Suppressor macrophage treated with lipopolysaccharide for 4 hours (primary cell): ENCODE measurements at places on chromosomes 1 and 21.

DNA sequence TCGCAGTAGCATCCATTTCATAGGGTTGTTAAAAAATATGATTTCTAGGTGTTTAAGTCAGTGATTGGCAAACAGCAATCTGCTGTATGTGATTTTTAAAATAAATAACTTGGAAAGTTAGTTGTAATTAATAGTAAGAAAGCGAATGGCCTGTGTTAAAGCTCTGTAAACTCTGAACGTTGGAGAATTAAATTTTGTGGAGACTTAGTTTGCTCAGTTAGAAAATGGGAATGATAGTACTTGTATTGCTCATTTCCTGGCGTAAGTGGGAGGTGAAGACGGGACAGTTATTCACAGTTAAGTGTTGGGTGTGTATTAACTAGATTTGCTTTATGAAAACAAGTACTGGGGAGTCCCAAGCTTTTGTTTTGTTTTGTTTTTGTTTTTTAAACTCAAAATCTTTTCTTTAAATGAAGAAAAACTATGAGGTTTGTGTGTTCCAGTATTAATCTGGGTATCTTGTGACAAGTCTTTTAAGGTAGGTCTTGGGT, 995 bp downstream of the CACYBP start:
- DNase-seq: peak; percentile 25

GRCh38 chr1:65207317-65207716, 59.3 kb downstream of the AK4 start:
- DNase-seq: no peak

- peak; percentile 16 for DNase-seq
These were observed 179.2 kb downstream of the ATG4C start for GRCh38 chr1:62962901-62963776.

- no peak for DNase-seq
These were observed 38.9 kb downstream of the DMAP1 start for GRCh38 chr1:44251989-44252671.

DNA sequence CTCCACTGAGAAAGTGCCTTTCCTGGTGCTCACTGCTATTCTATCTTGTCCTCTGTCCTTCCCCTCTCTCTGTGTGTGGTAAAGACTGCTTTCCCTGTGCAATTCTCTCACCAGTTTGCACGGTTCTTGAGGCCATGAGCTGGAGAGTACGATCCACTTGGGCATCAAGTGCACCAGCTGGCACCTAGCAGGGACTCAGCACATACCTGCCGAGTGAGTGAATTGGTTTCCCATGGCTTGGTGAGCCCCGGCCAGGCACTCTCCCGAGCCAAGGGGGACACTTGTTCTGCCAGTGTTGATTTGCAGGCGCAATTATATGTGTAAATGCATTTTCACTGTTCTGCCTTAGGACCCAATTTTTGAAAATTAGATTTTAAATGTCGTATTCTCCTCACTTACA, 313.5 kb downstream of the DISC1 start:
- DNase-seq: no peak

- no peak for DNase-seq
These were observed 34.7 kb downstream of the PTPN14 start for GRCh38 chr1:214516434-214517326.

GRCh38 chr1:80869299-80869698, 931.4 kb upstream of the ADGRL2 start:
- DNase-seq: no peak

GRCh38 chr1:93620172-93620840, 61.3 kb downstream of the BCAR3 start:
- no peak for DNase-seq

- no peak for DNase-seq
These were observed 50.3 kb downstream of the NFASC start for GRCh38 chr1:204920967-204921366.

GRCh38 chr1:177255411-177255810, 84.7 kb downstream of the BRINP2 start:
- DNase-seq: no peak

- DNase-seq: no peak
These were observed 185.4 kb downstream of the SEC16B start for GRCh38 chr1:177784409-177784808.

GRCh38 chr1:240652549-240652948, 40.6 kb upstream of the GREM2 start:
- no peak for DNase-seq

GRCh38 chr1:195580988-195581387, 1027.3 kb downstream of the KCNT2 start:
- DNase-seq: no peak

GRCh38 chr1:29753771-29754572, 517.6 kb downstream of the PTPRU start:
- DNase-seq: no peak
